Activated naive CD8-positive, alpha-beta T cell treated with anti-CD3 and anti-CD28 coated beads for 36 hours (primary cell): ENCODE measurements at places on chromosomes 2 and 18. TPM values are rescaled to one million over a fixed set of nuclear protein-coding genes. Genes with fewer than 3 reads are reported as not detected.

KIF5C gene
- total RNA-seq, result 19.7 TPM

- H3K27me3 ChIP-seq, result peaks cover 11% of the 10 kb centered on the region
- H3K36me3 ChIP-seq, result no peaks in the 10 kb centered on the region
- no peak for DNase-seq
- no peaks in the 10 kb centered on the region for H3K4me1 ChIP-seq
- no peak overlapping the region for H3K4me3 ChIP-seq
Observed at GRCh38 chr18:69617888-69618287, 217.2 kb downstream of the DOK6 start.

FOXI3 gene
- total RNA-seq, result not detected

DNA sequence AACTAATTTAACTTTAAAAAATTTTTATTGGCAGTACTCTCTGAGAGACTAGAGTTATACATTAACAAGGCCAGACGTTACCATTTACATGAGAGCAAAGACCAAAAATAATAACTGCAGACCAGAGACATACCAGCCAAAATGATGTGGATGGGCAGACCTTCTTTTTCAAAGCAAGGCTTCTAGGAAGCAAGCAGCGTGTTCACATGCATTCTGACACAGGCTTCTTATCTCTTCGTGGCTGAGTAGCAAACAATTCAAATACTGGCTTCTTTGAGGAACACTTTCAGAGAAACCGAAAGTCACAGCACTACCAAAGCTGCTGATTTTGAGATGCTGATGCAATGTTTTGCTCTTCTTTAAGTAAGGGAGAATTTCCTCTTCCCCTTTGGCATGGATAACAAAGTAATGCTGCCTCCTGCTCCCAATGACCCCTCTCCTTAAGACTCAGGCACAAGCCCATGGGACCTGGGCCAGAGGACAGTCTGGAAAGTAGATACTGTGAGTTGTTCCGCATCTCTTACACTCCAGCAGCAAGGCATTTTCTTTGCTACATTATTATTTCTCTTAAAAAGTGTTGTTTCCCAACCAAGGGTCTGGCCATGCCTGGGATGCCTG, 181.9 kb downstream of the MREG start:
- peaks cover 6% of the 10 kb centered on the region for H3K4me1 ChIP-seq
- no peaks in the 10 kb centered on the region for H3K36me3 ChIP-seq
- peak overlapping the region; percentile 87 for H3K27ac ChIP-seq
- no peak overlapping the region for H3K4me3 ChIP-seq

DNA sequence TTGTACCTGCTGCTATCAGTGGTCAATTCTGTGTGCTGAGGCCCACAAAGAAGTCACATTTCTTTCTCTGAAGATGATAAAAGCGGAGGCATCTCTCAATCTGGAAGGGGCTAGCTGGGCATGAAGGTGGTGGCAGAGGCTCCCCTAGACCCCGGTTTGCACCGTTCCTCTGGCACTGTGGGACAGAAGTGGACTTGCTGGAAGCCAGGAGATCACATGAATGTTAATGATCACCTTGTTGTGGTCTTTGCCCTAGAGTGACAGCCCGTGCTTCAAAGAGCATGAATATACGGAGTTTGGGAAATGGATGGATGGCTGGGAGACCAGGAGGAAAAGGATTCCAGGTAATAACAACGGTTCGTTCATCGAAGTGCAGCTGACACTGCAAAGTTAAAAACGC, 20.2 kb downstream of the ALLC start:
- no peak overlapping the region for H3K27ac ChIP-seq
- no peaks in the 10 kb centered on the region for H3K27me3 ChIP-seq
- DNase-seq, result no peak
- no peaks in the 10 kb centered on the region for H3K36me3 ChIP-seq
- H3K4me3 ChIP-seq, result no peak overlapping the region

DNA sequence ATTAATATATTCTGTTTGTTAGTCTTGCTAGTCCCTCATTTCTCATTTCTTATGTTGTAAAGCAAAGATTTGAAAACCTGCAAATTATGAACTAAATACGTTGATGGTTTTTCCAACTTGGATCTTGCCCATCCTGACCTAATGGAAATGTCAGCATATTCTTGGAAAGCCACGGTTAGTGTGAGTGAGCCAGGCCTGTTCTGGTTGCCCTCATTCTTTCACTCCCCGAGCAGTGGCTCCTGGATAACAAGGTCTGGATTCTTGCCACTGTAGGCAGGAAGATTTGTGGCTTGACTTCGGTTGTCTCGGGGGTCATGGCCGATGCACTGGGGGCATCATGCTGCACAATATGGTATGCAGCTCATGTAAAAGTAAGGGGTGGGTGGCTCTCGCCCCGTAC, 359.1 kb downstream of the MEIS1 start:
- no peak for DNase-seq
- H3K4me3 ChIP-seq, result no peak overlapping the region
- peaks cover 3% of the 10 kb centered on the region for H3K27me3 ChIP-seq
- no peak overlapping the region for H3K27ac ChIP-seq
- no peaks in the 10 kb centered on the region for H3K4me1 ChIP-seq

- H3K27me3 ChIP-seq, result no peaks in the 10 kb centered on the region
- no peak overlapping the region for H3K4me3 ChIP-seq
- no peaks in the 10 kb centered on the region for H3K4me1 ChIP-seq
- DNase-seq, result no peak
- H3K36me3 ChIP-seq, result no peaks in the 10 kb centered on the region
Observed at GRCh38 chr2:41033127-41033526, 581.2 kb upstream of the SLC8A1 start.

- no peak overlapping the region for H3K27ac ChIP-seq
- peaks cover 4% of the 10 kb centered on the region for H3K27me3 ChIP-seq
- DNase-seq, result no peak
Observed at GRCh38 chr2:211503856-211504255, 947.5 kb downstream of the CPS1 start.

STAT4 gene
- 81.0 TPM for total RNA-seq
